ENCODE measurements at places on chromosomes 2 and 18.

DNA sequence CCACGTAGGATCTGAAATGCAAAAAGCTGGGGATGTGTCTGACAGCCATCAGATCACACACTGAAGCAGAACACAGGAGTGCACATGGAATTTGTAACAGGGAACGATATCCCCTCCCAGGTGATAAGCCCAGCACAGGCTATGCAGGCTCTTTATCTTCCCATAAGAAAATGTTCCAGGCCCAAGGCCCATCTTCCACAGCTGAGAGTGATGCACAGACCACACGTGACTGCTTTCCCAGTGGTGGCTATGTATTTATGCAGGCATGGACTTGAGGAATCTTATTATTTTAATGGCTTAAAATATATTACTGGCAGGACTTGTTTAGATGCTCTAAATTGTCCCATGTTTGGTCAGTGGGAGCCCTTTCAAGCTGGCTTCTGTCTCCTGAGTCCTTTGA is 70.5 kb upstream of the AFF3 start:
- DNase-seq = no peak

DNA sequence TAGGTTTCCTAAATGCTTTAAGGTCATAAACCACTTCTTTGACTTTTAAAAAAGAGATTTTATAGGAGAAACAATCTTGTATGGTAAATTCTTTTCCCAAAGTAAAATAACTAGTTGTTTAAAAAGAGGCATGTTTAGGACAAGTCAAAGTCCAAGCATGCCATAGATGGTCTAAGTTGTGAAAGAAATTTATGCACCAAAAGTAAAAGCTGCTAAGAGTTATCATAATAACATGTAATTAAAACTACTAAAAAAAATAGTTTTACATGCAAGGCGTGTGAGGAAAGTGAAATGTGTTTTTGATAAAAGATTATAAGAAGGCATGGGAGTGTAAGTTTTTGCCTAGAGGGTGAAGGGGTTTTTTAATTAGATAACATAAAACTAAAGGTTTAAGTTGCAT is 22.5 kb downstream of the FAM210A start:
- DNase-seq = no peak

DNA sequence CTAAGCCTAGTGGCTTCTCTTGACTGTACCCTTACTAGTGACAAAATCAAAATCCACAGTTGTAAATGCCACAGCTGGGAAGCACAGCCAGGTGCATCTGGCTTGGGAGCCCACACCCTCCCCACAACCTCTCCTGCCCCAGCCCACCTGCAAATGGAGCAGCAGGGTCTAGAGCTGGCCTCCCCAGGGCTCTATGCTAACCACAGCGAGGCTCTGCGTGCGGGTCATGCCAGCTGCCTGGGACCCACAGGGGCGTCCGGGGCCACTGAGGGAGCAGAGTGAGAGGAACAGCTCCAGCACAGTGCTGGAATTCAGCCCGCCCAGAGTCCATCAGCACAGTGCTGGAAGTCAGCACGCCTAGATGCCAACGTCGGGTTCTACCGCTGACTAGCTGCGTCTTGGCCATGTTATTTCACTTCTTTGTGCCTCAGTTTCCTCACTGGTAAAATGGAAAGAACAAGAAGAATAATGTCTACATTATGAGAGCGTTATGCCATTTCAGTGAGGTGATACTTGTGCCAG is 109.1 kb upstream of the ID2 start:
- DNase-seq = no peak

DNA sequence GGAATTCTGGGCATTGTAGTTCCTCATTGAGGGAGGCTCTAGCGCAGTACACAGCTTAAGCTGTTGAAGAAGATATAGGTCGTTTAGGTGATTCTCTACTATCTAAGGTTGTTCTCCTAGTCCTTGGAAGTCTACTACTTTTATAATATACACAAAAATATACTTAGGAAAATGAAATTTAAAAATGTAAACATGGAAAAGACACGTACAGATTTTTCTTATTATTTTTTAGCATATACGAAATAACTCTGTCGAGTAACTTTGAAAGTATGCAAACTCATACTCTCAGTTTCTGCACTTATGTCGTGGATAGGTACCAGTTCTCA is 272 bp upstream of the FASTKD1 start:
- no peak for DNase-seq

DNA sequence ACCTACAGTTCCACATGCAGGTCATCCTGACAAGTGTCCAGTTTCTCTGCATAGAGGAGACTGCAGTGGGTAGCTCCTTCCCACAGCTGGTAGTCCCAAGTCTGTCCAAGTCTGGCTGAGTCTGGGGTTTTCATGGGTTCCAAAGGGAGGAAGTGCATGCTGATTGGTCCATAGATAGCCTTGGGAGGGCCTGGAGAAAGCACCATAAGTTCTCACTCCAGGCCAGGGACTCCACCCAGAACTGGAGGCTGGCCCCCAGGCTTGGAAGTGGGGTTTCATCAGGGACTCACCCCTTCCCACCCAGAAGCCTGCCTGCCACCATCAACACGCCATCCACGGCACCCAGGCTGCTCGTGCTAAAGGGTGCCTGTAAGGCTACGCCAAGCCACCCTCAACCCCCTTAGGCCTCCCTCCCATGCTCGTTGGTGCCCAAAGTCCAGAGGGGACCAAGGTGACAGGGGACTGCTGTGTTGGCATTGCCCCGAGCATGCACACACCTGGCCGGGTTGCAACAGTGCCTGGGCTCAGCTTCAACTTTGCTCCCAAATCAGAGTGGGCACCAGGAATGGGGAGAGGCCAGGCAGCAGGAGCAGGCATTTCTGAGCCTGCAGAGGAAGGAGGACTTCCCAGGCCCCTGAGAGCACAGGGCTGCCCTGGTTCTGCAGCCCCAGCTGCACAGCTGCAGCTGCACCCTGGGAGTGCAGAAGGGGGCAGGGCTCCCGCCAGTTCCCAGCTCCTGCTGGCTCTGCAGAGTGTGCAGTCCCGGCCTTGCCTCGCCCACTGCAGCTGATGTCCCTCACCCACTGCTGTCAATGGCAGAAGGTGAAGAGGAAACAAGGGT is 116.5 kb upstream of the MAP2 start:
- DNase-seq = no peak

DNA sequence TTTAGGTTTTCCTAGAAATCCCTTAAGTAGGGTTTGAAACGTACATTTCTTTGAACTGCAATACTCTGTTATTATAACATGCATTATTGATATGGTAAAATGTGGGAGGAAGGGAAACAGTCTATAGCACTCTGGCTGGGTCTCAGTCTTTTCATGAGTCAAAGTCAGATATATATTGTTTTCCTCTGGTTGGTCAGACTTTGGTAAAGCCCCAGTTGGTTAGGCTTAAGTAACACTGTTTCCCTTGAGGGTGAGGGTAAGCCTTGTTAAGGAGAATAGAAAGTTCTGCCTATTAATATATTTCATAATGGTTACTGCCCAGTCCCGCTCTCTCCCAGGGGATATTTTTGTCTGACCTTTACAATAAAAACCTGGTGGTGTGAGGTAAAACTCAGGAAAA is 44.7 kb upstream of the TNP1 start:
- no peak for DNase-seq

- no peak for DNase-seq
These were observed 143.0 kb upstream of the SLC1A4 start for GRCh38 chr2:64846177-64846576.

DNA sequence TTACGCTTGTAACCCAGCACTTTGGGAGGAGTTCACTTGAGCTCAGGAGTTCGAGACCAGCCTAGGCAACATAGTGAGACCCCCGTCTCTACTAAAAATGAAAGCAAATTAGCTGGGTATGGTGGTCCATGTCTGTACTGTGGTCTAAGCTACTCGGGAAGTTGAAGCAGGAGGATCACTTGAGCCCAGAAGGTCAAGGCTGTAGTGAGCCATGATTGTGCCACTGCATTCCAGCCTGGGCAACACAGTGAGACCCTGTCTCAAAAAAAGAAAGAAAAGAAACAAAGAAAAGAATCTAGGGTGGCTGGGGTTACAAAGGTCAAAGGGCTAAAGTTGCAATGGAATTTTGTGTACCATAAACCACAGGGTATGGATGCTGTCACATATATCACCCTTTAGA is 41.3 kb downstream of the KIF3C start:
- DNase-seq = no peak

DNA sequence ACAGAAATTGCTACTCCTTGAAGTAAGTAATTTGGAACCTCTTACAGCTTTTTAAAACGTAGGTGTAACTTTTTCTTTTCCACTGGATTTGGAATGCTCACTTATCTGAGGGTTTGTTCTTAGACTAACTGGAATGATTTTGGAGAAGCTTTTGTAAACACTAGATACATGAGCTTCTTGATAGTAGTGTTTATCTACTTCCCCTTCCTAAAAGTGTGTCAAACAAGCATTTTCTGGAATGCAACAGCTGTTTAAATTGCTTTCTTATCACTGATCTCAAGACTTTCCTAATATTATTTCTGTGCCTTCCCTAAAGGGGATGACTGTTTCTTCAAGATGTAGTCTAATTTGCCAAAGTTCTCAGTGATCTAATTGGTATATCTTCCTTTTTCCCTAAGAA is 282.6 kb downstream of the CCDC178 start:
- no peak for DNase-seq

Data from HTR-8/SVneo (cell line).